Left renal cortex interstitium (tissue), 4 donors: ENCODE measurements at places on chromosomes 2 and 18. TPM values are rescaled to one million over a fixed set of nuclear protein-coding genes. Genes with fewer than 3 reads are reported as not detected.

DNA sequence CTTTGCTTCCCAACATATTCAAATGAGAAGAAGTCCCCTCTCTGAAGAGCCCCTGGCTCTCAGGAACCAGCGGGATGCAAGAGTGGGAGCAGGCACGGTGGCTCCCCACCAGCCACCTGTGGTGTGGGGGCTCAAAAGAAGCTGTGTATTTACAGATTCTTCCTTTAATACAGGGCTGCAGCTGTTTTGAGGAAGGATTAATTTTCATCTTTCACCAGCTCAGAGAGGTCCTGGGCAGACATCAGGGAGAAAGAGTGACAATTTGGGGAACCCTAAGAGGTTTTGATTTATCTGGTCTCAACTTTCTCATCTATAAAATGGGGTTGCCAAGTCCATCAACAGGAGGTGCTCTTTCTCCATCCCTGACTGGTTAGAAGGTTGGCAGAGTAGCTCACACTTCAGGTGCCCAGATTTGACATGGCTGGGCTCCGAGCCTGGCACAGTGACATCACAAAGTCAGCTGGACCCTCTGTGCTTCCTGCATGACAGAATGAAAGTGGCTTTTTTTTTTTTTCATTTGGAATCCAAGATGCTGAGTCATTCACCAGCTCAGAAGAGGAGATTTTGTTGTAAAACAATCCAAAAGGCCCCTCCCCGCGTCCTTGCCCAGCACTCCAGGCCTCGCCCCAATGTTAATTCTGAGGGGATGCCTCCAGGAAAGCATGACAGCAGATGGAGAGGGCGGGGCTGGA lies 15.5 kb upstream of the SIX2 start:
- no peak for DNase-seq

The ITGB6 gene
- polyA plus RNA-seq: 18.0 TPM

GRCh38 chr2:133287709-133288108 lies 280.6 kb downstream of the NCKAP5 start:
- DNase-seq: no peak

The RAB27B gene
- polyA plus RNA-seq: 4.4 TPM

DNA sequence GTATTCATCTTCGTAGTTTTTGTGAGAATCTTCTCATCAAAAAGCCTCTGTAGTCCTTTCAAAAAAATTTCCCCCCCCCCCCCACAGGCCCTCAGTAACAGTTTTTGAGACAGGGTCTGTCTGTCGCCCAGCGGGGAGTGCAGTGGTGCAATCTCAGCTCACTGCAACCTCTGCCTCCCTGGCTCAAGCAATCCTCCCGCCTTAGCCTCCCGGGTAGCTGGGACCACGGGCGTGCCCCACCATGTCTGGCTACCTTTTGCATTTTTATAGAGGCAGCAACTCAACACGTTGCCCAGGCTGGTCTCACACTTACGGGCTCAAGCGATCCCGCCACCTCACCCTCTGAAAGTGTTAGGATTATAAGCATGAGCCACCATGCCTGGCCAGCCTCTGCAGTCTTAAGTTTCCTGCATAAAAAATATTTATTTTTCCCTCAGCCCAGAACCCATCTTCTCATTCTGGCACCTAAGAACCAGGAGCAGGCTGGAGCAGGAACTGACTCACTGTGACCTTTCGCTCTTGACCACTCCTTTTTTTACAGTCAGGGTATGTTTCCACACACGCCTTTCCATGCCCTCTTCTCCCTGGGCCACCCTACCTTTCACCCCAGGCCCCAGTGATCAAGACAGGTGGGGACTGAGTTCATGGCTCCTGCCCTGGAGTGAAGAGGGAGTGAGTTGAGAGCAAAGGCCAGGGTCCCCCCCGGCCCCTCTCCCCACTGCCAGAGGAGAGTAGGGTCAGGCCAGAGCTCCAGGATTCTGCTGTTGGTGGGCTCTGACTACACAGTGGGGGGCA lies 32.5 kb upstream of the NT5DC4 start:
- no peak for DNase-seq

The NCKAP1 gene
- 122 TPM for polyA plus RNA-seq

DNA sequence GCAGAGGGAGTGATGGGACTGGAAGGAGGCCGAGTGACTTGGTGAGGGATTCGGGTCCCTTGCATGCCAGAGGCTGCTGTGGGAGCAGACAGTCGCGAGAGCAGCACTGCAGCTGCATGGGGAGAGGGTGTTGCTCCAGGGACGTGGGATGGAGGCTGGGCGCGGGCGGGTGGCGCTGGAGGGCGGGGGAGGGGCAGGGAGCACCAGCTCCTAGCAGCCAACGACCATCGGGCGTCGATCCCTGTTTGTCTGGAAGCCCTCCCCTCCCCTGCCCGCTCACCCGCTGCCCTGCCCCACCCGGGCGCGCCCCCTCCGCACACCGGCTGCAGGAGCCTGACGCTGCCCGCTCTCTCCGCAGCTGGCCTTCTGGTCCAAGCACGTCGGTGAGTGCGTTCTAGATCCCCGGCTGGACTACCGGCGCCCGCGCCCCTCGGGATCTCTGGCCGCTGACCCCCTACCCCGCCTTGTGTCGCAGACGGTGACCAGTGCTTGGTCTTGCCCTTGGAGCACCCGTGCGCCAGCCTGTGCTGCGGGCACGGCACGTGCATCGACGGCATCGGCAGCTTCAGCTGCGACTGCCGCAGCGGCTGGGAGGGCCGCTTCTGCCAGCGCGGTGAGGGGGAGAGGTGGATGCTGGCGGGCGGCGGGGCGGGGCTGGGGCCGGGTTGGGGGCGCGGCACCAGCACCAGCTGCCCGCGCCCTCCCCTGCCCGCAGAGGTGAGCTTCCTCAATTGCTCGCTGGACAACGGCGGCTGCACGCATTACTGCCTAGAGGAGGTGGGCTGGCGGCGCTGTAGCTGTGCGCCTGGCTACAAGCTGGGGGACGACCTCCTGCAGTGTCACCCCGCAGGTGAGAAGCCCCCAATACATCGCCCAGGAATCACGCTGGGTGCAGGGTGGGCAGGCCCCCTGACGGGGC lies 4.6 kb downstream of the PROC start:
- no peak for DNase-seq

- DNase-seq: no peak
Observed at GRCh38 chr18:59623456-59624368, 73.5 kb downstream of the CCBE1 start.

The DPYSL5 gene
- 7.7 TPM for polyA plus RNA-seq

The TFPI gene
- polyA plus RNA-seq: 40.8 TPM

- DNase-seq: no peak
Observed at GRCh38 chr18:59141294-59142068, 1.8 kb downstream of the SEC11C start.

The ZC3H8 gene
- polyA plus RNA-seq: 28.4 TPM

The GALNT13 gene
- polyA plus RNA-seq: 1.9 TPM

DNA sequence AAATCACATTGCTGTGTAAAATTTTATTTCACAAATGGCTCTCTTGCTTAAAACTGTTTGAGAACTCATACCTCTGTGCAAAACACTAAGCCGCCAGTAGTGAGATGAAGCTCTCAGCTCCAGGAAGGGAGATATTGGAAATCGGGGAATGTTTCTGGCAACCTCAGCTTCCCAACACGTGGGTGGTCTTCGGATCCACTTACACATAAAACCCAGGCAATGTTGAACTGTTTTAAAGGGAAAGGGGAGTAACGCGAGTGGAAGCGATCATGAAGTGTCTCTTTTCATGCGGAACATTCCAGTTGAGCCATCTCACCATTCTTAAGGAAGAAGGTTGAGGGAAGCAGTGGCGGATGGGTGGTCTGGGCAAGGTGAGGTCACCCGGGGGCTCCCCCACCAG lies 136.8 kb downstream of the ASB1 start:
- DNase-seq: no peak

The NEURL3 gene
- polyA plus RNA-seq: 4.5 TPM

DNA sequence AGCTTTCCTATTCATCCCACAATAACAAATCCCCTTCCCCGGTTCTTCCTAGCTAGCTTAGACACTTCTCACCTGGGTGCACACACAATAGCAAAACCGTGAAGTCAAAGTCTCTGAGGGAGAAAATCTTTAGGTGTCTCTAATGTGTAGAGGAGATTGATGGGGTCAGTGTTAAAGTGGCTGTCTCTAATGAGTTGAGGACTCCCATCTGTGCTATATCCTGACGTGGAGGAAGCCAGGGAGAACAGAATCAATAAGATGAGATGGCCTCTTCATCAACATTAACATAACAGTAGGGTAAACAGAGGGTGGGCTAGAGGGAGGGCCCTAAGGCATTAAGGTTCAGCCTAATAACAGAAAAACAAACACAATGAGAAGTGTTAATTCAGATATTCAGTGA lies 120.4 kb downstream of the SLC5A7 start:
- no peak for DNase-seq

The LYPD6 gene
- 20.5 TPM for polyA plus RNA-seq

The DCDC2C gene
- 0.17 TPM for polyA plus RNA-seq

DNA sequence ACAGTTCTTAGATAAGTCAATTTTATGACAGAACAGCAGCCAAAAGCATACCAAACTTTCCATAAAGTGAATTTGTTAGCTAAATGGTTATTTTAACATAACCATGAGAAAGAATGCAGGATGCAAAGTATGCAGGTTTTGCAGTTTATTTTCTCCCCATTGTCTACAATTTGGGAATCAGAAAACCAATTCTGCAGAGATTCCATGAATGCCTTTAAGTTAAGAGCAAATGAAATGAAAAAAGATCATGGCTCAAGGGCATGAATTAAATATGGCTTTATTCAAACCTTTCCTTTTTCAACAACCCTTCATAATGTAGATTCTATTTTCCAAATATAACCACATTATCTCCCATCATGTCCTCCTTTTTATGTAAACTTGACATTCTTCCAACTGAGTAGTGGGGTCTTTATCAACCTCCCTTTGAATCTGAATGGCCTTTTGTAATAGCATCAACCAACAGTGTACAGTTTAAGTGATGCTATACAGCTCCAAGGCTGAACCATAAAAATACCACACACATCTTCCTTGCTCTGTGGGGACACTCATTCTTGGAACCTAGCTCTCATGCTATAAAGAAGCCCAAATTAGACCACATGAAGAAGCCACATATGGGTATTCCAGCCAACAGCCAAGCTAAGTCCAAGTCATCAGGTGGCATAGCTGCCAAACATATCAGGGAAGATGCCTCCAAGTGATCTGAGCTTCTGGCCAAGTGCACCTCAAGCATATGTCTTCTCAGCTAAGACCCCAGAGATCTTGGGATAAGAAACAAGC lies 49.8 kb downstream of the PIAS2 start:
- no peak for DNase-seq

- DNase-seq: no peak
Observed at GRCh38 chr2:6524691-6525474, 340.8 kb downstream of the CMPK2 start.

The LINC00305 gene
- polyA plus RNA-seq: 2.3 TPM

The PAX3 gene
- polyA plus RNA-seq: 0.14 TPM

DNA sequence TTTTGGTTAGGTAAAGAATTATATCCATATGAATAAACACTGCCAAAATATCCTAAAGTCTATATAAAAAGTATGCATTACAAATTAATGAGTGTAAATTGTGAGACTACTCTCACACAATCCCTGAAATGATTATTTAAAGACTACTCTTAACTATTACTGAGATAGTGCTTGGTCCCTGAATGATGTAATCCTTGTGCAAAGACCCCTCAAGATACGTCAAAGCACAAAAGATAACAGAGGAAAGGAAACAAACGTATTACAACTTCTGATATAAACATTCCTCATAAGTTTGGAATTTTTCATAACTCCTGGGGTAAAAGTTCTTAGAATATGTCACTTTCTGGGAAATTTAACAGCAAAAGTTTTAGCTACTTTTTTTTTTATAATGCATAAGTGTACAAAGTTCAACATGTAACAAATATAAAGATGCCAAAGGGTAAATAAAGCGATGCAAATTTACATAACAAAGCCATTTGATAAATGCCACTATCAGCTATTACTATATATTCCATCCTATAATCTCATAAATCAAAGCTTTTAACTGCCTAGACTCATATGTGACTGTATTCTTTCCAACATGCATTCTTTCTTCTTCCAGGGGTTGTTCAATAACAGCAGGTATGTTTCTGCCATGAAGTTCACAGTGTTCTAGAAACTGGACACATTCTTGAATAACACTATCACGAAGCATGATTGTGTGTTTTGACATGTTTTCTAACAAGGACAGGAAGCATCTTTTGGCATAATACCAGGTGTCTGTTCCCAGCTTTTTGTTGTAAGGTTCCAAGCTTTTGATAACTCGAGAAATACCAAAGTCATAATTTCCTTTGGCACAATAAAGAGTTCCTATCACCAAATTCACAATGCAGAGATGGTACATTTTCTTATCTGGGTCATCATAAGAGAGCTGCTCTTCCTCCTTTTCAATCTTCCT lies 158.0 kb downstream of the AGPS start:
- no peak for DNase-seq

DNA sequence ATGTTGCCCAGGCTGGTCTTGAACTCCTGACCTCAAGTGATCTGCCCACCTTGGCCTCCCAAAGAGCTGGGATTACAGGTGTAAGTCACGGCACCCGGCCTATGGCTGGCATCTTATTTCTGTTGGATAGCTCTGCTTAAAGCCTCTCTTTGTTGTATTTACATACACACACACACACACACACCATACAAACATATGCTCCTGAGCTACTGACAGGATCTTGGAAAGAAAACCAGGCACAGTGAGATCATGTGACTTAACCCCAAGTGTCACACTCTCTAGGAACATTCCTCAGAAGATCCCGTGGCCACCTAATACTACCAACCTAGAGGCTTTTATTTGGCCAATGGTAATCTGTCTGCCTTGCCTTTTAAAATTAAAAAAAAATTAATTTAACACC lies 85.1 kb upstream of the HAAO start:
- DNase-seq: no peak

DNA sequence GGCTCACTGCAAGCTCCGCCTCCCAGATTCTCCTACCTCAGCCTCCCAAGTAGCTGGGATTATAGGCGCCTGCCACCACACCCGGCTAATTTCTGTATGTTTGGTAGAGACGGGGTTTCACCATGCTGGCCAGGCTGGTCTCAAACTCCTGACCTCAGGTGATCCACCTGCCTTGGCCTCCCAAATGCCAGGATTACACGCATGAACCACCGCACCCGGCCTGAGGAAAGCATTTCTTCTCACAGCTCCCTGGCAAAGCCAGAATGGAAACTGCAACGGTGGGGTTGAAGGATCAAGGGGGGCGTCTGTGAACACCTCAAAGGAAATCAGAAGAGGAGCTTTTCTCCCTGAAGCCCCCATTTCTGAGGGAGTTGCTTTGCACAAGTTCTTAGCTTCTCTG lies 11.2 kb upstream of the TEX51 start:
- no peak for DNase-seq

- DNase-seq: no peak
Observed at GRCh38 chr2:70141902-70142589, 48.8 kb downstream of the C2orf42 start.
